ENCODE measurements at places on chromosomes 16 and 17.

- H3K4me3 ChIP-seq = no peak overlapping the region
- H3K27me3 ChIP-seq = no peaks in the 10 kb centered on the region
- no peak overlapping the region for H3K27ac ChIP-seq
- H3K4me1 ChIP-seq = no peaks in the 10 kb centered on the region
- DNase-seq = no peak
- H3K36me3 ChIP-seq = no peaks in the 10 kb centered on the region
Observed at GRCh38 chr16:19331794-19332193, 46.3 kb downstream of the CLEC19A start.

- H3K4me1 ChIP-seq = peaks cover 5% of the 10 kb centered on the region
- H3K4me3 ChIP-seq = no peak overlapping the region
- H3K36me3 ChIP-seq = peaks cover 15% of the 10 kb centered on the region
- no peak for DNase-seq
- no peaks in the 10 kb centered on the region for H3K27me3 ChIP-seq
Observed at GRCh38 chr17:1852327-1852726, 22.5 kb downstream of the RPA1 start.

DNA sequence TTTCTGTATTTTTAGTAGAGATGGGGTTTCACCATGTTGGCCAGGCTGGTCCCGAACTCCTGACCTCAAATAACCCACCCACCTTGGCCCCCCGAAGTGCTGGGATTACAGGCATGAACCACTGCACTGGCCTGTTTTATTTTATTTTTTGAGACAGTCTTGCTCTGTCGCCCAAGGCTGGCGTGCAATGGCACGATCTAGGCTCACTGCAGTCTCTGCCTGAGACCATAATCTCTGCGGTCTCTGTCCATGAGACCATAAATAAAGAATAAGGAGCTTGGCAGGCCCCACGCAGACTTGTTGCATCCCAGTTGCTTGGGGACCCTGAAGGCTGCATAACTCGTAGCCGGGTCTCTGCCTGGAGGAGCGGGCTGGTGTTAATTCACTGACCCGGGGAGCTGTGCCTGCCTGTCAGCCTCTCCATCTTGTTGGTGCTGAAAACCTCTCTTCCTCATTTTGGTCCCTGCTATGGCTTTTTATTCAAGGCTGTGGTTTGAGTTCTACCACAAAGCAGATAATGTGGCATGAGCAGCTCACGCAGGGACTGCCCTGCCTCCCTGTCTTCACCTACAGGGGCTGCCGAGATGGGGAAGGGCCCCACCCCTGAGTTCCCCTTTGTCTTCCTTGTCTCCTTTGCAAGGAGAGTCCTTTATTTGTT is 82.1 kb downstream of the MSI2 start:
- no peak overlapping the region for H3K27ac ChIP-seq
- H3K36me3 ChIP-seq = peaks cover 14% of the 10 kb centered on the region
- no peaks in the 10 kb centered on the region for H3K27me3 ChIP-seq
- H3K4me1 ChIP-seq = peaks cover 30% of the 10 kb centered on the region

DNA sequence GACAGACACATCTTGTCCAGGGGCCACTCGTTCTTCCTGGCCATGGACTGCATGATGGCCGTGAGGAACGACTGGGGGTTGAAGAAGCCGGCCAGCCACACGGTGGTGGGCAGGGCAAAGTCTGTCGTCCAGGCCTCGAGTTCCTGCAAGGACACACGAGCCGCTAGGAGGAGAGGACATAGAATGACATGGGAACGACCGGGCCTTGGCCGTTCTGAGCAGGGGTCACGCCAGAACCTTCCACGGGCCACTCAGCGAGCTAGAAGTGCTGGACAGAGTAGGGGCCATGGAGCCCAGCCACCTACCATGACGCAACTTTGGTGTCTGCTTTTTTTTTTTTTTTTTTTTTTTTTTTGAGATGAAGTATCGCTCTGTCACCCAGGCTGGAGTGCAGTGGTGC is 47.0 kb downstream of the PGS1 start:
- no peak overlapping the region for H3K4me3 ChIP-seq
- no peak overlapping the region for H3K27ac ChIP-seq
- H3K4me1 ChIP-seq = peaks cover 11% of the 10 kb centered on the region
- peaks cover 13% of the 10 kb centered on the region for H3K36me3 ChIP-seq
- no peak for DNase-seq

DNA sequence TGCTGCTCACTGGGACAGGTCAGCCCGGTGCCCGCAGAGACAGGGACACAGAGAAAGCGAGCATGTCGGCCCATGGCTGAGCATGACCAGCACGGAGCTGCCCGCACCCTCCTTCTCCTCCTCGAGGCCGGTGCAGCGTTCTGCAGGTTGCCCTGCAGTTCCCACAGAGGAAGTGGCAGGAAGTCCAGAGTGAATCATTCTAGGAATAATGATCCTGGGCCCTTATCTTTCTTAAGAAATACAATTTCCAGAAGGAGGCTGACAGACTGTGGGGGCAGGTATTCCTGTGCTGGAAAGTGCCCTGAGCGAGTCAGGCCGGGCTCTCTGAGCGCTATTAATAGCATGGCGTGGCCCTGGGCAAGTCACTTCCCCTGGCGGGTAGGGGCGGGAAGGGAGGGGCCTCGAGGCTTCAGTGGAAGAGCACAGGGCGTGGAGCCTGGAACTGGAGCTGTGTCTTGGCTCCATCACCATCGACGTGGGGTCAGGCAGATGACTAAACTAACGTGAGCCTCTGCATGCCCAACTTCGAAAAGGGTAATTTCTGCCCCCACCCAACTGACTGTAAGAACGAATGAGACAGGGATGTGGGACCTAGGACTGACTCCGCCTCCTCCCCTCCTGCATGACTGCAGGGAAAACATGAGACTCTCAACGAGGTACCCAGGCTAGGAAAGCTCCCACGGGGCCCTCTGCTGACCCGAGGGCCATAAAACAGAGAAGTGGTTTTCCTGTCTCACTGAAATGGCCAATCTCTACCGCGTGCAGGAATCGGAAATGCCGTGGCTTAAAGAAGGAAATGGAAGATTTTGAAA is 9.8 kb downstream of the TMEM204 start:
- DNase-seq = peak; percentile 79
- peak overlapping the region; percentile 83 for H3K4me3 ChIP-seq
- no peaks in the 10 kb centered on the region for H3K27me3 ChIP-seq
- peak overlapping the region; percentile 100 for H3K27ac ChIP-seq

DNA sequence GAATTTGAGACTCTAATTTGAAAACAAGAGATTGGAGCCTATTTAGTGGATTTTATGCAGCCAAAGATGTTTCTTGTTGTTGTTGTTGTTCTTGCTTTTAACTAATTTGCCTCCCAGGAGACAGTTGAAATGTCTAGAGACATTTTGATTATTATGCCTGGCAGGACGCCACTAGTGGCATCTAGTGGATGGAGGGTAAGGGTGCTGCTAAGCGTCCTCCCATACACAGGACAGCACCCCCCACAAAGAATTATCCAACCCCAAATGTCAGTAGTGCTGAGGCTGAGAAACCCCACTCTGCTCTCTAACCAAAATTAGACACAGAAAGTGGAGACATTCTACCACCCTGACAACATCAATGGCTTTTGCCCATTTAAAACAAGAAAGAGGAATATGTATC is 15.4 kb upstream of the HSBP1 start:
- H3K27ac ChIP-seq = no peak overlapping the region
- H3K27me3 ChIP-seq = peaks cover 22% of the 10 kb centered on the region
- H3K4me1 ChIP-seq = peaks cover 8% of the 10 kb centered on the region
- no peaks in the 10 kb centered on the region for H3K36me3 ChIP-seq

- H3K27ac ChIP-seq = peak overlapping the region; percentile 48
- H3K36me3 ChIP-seq = peaks cover 13% of the 10 kb centered on the region
- H3K4me1 ChIP-seq = peaks cover 38% of the 10 kb centered on the region
- no peaks in the 10 kb centered on the region for H3K27me3 ChIP-seq
- no peak overlapping the region for H3K4me3 ChIP-seq
Observed at GRCh38 chr17:7222093-7222971, 2.6 kb downstream of the ACADVL start.

GRCh38 chr17:28045304-28045703 is 2.8 kb downstream of the NLK start:
- no peak for DNase-seq
- peaks cover 18% of the 10 kb centered on the region for H3K36me3 ChIP-seq
- H3K4me1 ChIP-seq = peaks cover 76% of the 10 kb centered on the region
- H3K27ac ChIP-seq = no peak overlapping the region

DNA sequence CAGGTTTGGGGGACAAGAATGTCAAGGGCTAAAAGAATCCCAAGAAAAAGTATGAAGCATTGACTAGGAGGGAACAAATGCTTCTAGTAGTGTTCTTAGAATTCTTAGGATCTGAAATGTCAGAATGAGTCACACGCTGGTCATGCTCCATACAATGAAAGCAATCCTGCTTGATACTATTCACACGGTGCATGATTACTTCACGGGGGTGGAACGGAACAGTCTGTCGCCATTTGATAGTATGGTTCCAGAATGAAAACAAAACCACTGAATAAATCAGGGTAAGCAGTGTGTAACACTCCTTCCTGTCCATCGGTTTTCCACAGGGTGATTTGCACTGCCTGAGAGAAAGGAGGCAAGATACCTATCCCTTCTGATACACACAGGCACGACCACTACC is 22.9 kb upstream of the YWHAE start:
- DNase-seq = peak; percentile 16
- peak overlapping the region; percentile 59 for H3K27ac ChIP-seq
- H3K4me3 ChIP-seq = no peak overlapping the region
- H3K27me3 ChIP-seq = no peaks in the 10 kb centered on the region
- H3K4me1 ChIP-seq = peaks cover 15% of the 10 kb centered on the region

DNA sequence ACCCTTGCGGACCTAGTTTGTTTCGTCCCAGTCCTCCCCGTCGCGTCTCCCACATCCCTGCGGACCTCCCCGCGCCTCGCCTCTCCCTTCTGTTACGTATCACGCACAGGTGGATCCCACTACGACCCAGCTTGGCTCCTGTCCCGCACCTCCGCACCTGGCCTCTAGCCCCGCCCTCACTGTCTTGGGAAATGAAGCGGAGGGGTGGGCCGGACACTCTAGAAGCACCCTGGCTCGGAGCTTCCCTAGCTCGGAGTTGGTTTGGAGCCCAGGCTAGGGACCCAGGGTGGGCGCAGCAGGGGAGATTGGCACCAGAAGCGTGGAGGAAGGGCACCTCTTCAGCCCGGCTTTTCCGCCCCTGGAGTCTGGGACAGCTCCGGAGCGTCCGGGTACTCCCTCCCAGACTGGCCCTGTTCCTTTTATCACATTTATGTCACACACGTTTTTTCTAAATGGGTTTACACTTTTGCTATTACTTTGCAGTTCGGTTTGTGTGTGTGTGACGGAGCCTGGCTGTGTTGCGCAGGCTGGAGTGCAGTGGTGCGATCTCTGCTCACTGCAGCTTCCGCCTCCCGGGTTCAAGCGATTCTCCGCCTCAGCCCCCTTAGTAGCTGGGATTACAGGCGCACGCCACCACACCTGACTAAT is 1.4 kb upstream of the CEMP1 start:
- H3K27ac ChIP-seq = peak overlapping the region; percentile 97
- peaks cover 18% of the 10 kb centered on the region for H3K4me1 ChIP-seq
- no peaks in the 10 kb centered on the region for H3K27me3 ChIP-seq
- peaks cover 2% of the 10 kb centered on the region for H3K36me3 ChIP-seq
- H3K4me3 ChIP-seq = peak overlapping the region; percentile 91

GRCh38 chr16:31400191-31400590 is 7.1 kb downstream of the ITGAD start:
- H3K4me1 ChIP-seq = peaks cover 4% of the 10 kb centered on the region
- no peak overlapping the region for H3K27ac ChIP-seq
- no peaks in the 10 kb centered on the region for H3K27me3 ChIP-seq
- no peak for DNase-seq

DNA sequence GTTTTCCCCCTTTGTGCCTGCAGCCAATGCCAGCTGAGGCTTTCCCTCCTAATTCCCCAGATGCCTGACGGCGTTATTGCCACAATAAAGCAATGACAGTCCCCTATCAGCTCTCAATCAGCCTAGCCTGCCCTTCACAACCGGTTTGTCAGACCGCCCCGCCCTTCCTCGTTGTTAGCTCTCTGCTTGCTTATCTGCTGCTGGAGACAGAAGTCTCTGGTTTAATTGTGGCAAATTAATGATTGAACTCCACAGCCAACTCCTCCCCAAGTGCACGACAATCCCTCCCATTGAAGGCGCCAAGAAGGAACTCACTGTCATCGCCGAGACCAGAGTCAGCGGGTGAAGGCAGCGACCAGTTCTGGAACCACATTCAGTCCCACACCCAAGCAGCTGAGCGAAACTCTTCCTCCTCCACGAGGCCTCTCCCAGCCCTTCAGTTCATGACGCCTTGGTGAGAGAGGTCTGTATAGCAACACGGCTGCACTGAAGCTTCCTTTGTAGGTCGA is 474.4 kb downstream of the SLC39A11 start:
- H3K4me3 ChIP-seq = peak overlapping the region; percentile 22
- peaks cover 85% of the 10 kb centered on the region for H3K27me3 ChIP-seq
- no peak for DNase-seq
- H3K27ac ChIP-seq = no peak overlapping the region
- H3K4me1 ChIP-seq = peaks cover 11% of the 10 kb centered on the region

DNA sequence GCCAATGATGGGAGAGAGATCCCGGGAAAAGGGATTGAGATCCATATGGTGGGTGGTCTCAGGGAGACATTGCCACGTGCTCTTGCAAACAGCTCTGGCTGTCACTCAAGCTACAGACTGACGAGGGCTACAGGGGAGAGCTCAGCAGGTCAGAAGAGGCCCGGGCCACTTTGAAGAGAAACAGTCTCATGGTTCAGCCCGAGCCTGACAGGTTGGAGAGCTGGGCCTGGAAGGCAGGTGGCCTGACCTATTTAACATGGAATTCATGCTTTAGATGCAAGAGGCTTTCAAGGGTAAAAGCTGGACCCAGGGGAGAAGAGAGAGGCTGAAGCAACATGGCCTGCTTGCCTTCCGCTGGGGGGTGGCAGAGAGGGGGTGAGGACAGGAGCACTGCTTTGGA is 81.0 kb upstream of the BRD7 start:
- no peak for DNase-seq
- no peaks in the 10 kb centered on the region for H3K4me1 ChIP-seq
- no peak overlapping the region for H3K4me3 ChIP-seq
- H3K27me3 ChIP-seq = no peaks in the 10 kb centered on the region
- H3K27ac ChIP-seq = no peak overlapping the region

DNA sequence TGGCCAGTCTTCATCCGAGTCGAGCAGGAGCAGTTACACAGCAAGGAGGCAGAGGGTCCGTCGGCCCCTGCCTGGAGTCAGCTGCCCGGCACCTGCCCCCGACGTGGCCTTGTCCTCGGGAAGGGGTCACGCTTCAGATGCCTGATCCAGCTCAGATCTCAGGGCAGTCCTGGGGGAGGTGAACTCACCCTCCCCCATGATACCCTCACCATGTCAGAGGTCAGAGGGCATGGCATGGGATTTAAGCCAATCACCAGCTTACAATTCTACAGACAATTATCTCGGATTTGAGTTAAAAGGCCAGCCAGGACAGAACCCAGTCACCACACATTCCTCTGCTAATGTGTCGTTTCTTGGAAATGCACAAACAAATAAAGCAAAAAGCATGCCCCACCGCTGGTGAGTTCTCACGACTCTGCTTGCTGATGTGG is 211.3 kb downstream of the FOXL1 start:
- no peaks in the 10 kb centered on the region for H3K4me1 ChIP-seq
- H3K27ac ChIP-seq = no peak overlapping the region
- H3K4me3 ChIP-seq = no peak overlapping the region
- no peak for DNase-seq

- H3K36me3 ChIP-seq = peaks cover 3% of the 10 kb centered on the region
- H3K4me3 ChIP-seq = peak overlapping the region; percentile 99
- peaks cover 15% of the 10 kb centered on the region for H3K4me1 ChIP-seq
- peak overlapping the region; percentile 43 for H3K27ac ChIP-seq
- H3K27me3 ChIP-seq = no peaks in the 10 kb centered on the region
Observed at GRCh38 chr17:75981019-75981615, 2.1 kb downstream of the TEN1 start.

GRCh38 chr16:86931410-86931941 is 353.1 kb downstream of the FOXL1 start:
- no peak for DNase-seq
- peaks cover 27% of the 10 kb centered on the region for H3K27me3 ChIP-seq
- H3K27ac ChIP-seq = no peak overlapping the region
- H3K4me3 ChIP-seq = no peak overlapping the region
- no peaks in the 10 kb centered on the region for H3K36me3 ChIP-seq

All from activated naive CD8-positive, alpha-beta T cell treated with anti-CD3 and anti-CD28 coated beads for 36 hours (primary cell).